ENCODE measurements at places on chromosomes 13 and 19.

DNA sequence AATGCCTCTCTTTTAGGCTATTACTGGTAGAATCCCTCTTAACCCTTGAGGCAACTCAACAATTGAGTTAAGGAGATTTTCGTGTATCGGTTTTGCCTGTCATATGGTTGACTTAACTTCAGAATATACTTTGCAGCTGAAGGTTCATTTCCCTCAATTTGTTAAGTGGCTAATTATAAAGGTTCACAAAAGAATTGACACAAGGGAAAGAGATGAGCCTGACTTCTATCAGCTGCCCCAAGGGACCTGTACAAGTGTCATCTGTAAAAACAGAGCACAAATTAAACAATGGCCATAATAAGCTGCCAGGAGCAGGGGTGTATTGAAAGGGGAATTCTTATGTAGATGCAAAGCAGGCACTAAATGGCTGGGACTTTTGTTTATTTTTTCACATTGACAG is 334.8 kb upstream of the OBI1 start:
- DNase-seq: no peak

DNA sequence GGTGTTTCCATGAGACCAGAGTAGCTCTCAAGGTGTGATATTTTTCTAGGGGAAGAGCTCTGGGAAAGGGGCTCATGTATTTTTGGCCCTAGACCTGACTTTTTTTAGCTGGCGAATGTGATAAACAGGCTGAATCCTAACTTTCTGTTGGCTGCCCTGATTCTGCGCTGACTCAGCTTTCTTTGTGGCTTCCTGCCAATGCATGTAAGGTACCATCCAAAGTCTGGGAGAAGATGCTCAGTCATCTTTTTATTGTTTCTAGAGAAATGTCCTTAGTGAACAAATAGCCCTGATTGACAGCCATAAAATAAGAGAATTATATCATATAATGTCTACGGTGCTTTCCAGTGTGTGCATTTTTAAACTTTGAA is 113.6 kb upstream of the MBNL2 start:
- DNase-seq: no peak

GRCh38 chr19:2500841-2501261 is 24.9 kb downstream of the GADD45B start:
- no peak for DNase-seq

DNA sequence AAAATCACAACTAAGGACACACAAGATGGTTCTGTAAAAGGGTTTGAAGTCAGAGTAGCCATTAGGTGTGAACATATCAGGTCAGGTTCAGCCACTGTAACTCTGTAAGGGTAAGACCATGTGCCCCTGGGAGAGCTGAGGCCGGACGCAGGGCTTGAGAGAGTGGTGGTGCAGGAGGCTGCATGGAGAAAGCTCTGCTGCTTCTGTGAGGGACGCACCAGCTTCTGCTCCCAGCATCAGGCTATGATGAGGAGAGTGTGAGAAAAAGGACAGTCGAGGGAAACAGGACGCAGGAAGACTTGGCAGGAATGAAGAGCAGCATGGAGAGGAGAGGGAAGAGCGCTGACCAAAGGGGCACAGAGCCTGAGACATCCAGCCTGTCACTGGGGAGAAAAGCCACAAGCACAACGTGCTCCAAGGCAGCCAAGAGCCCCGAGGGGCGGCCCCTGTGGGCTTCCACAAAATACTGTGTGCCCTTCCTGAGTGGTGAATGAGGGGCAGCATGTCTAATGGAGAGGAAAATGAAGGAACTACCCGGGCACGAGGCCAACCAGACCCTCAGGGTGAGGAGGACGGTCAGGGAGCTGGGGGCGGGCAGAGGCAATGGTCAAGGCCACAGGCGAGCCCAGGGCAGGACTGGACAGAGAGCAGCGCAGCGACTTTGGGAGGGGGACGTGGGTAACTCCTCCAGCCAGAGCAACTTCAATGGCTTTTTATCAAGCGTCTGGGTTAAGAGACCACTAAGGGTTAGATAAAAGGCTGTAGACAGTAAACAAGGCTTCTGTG is 107.7 kb downstream of the COL4A1 start:
- no peak for DNase-seq

- no peak for DNase-seq
These were observed 18.2 kb downstream of the DPRX start for GRCh38 chr19:53649746-53650593.

GRCh38 chr13:86710013-86710412 is 910.8 kb upstream of the SLITRK6 start:
- no peak for DNase-seq

DNA sequence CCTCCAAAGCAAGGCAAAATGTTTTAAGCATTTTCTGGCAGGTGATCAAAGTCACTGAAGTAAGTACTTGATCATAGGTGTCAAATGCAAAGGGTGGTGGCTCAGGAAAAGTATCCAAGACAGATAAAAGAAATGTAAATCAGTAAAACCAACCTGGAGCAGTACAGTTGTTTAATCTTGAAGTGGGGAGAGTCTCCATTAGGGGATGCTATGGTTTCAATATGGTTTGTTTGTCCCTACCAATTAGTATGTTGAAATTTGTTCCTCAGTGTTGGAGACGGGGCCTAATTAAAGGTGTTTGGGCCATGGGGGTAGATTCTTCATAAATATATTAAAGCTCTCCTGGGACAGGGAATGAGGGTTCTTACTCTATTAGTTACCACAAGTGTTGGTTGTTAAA is 1781.7 kb upstream of the PRR20A start:
- DNase-seq: no peak

GRCh38 chr19:11269408-11269807 is 7.1 kb upstream of the DOCK6 start:
- no peak for DNase-seq

DNA sequence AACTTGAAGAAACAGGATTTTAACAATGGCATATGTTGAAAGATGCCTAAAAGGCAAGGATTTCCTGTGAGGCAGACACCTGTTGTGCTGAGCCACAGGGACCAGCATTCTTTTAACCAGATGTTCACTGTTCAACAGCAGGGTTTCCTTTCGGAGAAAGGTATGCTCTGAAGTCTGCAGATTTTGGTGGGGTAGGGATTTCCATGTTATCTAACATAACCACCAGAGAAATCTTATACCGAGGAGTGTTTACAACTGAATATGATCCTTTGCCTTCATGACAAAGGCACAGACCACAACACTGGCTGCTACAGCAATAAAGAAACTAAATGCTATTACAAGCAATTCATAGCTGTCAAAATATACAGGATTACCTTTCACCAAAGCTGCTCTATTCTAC is 48.1 kb downstream of the MPHOSPH8 start:
- DNase-seq: no peak

- peak; percentile 86 for DNase-seq
These were observed 566 bp downstream of the TIMM13 start for GRCh38 chr19:2426611-2427428.

DNA sequence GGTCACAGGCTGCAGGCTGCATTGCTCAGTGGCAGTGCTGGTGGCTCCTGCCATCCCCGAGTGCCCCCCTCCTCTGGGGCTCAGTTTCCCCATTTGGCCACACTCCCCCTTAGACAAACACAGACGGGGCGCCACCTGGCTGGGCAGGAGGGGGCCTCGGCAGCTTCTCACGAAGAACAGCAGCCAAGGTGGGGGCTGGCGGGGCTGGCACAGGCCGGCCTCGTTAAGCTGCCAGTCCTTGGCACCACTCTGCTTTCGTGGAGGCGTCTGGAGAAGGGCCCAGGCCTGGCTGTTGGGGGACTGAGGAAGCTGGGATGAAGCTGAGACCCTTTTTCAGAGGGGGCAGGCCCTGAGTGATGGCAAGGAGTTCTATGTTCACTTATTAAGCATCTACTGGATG is 3.7 kb upstream of the ZNRF4 start:
- DNase-seq: no peak

- DNase-seq: no peak
These were observed 4.6 kb upstream of the CACNG8 start for GRCh38 chr19:53958168-53958571.

- DNase-seq: no peak
These were observed 10.1 kb upstream of the ZNF835 start for GRCh38 chr19:56681702-56682101.
